ENCODE measurements at places on chromosomes 7 and 10.

- no peak for DNase-seq
These were observed 4.6 kb downstream of the CDK5 start for GRCh38 chr7:151053096-151053495.

DNA sequence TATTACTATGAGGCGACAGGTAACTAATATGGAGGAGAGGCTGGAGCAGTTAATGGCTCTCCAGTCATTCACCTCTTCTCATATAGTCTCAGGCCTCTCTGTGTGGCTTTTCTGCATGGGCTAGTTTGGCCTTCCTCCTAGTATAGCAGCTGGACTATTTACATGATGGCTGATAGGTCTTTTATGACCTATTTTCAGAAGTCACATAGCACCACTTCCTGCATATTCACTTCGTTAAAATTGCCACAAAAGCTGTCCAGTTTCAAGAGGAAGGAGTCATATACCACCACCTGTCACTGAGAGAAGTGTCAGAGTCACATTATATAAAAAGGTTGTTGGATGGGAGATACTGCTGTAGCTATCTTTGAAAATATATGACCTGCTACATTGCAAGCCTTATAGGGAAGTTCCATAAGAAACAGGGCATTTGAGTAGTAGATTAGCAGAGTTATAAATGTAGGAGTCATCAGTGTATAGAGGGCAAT lies 8.0 kb upstream of the DMTF1 start:
- no peak for DNase-seq

GRCh38 chr10:97361537-97361901 lies 27.0 kb upstream of the FRAT2 start:
- DNase-seq = no peak

GRCh38 chr10:8396675-8397074 lies 342.2 kb downstream of the GATA3 start:
- DNase-seq = no peak

- DNase-seq = no peak
These were observed 14.3 kb upstream of the VIPR2 start for GRCh38 chr7:159158888-159159405.

- no peak for DNase-seq
These were observed 440 bp upstream of the MINDY3 start for GRCh38 chr10:15860692-15861201.

- no peak for DNase-seq
These were observed 197.5 kb upstream of the KMT2E start for GRCh38 chr7:104816537-104816936.

DNA sequence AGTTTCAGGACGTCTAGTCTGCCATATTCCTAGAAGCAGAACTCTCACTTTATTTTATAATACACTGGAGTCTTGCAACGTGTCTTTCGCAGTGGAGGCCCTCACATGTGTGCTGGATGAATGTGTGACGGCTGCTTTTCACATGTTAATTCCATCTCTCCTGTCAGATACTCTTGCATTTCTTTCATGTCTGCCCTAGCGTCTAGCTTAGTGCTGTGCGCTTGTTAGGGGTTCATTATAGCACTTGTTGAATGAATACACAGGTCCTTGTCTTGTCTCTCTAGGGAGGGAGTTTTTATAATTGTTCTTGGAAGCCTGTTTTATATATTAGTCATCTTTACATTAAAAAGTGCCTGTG lies 94.4 kb downstream of the MAP3K8 start:
- DNase-seq = no peak

DNA sequence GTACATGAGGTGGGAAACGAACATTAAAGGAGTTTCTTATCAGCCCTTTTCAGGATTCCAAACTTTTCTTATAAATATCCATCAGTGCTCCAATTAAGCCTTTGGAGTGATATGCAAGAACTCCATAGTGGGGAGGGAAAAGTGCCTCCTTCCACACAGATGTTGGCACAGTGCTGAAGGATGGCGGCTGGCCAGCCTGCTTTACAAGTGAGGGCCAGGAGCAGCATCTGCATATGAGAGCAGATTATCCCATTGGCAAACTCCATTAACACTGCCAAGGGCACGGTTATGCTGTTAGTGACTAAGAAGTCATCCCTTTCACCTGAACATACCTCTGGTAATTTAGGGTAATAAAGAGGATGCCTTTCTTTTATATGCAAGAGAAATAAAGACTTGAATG lies 543.1 kb downstream of the CNTNAP2 start:
- DNase-seq = no peak

All from left renal pelvis (tissue), 4 donors.